ENCODE measurements at places on chromosomes 2 and 18.

DNA sequence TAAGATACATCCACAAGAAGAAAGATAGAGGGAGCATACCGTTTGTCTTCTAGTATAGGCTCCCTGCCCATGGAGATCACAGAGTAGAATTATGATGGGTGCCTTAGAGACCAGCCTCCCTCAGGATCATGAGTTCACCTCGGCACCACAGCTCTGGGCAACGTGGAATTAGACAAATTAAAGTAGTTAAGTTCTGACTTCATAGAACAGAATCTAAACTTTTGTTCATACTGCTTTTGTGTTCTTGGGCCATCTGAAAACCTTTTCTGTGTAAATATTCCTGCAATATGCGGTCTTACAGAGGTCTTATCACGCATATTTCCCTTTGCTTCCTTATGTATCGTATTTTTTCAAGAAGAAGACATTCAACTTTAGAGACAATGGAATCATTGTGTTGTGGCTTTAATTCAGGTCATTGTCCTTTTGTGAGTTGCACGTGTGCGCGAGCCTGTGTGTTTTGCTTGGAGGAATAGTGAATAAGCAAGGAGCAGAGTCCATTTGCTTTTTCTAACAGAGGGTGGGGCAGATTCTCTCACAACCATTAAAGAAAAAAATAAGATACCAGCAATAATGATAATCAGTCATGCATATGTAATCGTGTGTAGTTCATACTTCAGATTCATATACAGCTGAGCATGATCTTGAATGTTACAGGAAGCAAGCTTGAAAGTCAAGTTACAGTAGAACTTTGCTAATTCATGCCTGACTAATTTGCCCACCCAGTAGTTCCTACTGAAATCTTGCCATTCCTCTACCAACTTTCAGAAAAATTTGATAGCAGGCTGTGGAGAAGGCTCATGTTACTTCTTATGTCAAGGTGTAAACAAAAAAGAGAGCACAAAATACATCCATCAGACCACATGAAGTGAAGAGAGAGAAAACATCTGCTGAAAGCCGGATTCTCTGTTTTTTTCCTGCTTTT, 243.6 kb downstream of the NEDD4L start:
- DNase-seq, result no peak

DNA sequence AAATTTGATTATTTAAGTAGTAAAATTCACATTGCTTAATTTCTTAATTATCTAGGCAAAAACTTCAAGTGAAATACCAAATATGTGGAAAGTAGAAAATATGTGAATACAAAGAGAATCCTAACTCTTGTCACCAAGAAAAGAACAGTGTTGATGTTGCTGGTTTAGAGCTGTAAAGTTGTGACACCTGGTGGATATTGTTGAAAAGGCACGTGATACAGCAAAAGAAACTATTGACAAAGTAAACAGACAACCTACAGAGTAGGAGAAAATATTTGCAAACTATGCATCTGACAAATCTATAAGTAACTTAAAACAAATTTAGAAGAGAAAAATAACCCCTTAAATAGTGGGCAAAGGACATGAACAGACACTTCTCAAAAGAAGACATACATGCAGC, 25.6 kb upstream of the ZC3H15 start:
- DNase-seq, result no peak

GRCh38 chr2:134454426-134454825, 200.6 kb downstream of the MGAT5 start:
- DNase-seq, result peak; percentile 30

- no peak for DNase-seq
Observed at GRCh38 chr2:173181982-173182381, 106.3 kb downstream of the MAP3K20 start.

- DNase-seq, result no peak
Observed at GRCh38 chr2:179233626-179234430, 30.8 kb downstream of the SESTD1 start.

- no peak for DNase-seq
Observed at GRCh38 chr2:97757062-97757461, 43.7 kb downstream of the ZAP70 start.
